ENCODE measurements at places on chromosomes 12 and 14.

DNA sequence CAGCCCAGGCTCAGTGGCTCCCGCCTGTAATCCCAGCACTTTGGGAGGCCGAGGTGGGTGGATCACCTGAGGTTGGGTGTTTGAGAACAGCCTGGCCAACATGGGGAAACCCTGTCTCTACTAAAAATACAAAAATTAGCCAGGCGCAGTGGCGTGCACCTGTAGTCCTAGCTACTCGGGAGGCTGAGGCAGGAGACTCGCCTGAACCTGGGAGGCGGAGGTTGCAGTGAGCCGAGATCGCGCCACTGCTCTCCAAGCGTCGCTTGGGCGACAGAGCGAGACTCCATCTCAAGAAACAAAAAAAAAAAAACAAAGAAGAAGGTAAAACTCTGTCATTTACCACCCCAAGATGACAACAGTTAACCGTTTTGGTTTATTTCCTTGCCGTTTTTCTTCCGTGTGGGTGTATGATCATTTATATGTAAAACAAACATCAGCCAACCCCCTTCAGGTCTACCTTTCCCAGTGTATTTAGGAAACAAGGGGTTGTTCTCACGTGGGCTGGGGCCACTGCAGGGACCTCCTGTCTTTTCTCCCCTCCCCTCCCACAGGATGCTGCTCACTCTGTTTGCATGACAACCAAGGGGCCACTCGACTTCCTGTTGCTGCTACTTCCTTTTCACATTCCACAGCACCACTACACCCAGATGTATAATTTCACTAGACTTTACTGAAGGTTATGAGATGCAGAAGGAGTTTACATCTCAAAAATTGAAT lies 13.6 kb downstream of the TTC9 start:
- peak; percentile 87 for DNase-seq
- no peaks in the 10 kb centered on the region for H3K36me3 ChIP-seq
- H3K4me3 ChIP-seq: peak overlapping the region; percentile 52
- no peaks in the 10 kb centered on the region for H3K27me3 ChIP-seq
- peak overlapping the region; percentile 82 for H3K27ac ChIP-seq
- peaks cover 42% of the 10 kb centered on the region for H3K4me1 ChIP-seq

- H3K27me3 ChIP-seq: peaks cover 5% of the 10 kb centered on the region
- H3K36me3 ChIP-seq: no peaks in the 10 kb centered on the region
- H3K4me3 ChIP-seq: no peak overlapping the region
These were observed 235.2 kb upstream of the CRY1 start for GRCh38 chr12:107328442-107329133.

GRCh38 chr14:43687921-43688320 lies 819.2 kb downstream of the FSCB start:
- H3K4me1 ChIP-seq: no peaks in the 10 kb centered on the region
- no peaks in the 10 kb centered on the region for H3K27me3 ChIP-seq
- no peak overlapping the region for H3K4me3 ChIP-seq
- H3K27ac ChIP-seq: no peak overlapping the region
- no peak for DNase-seq

GRCh38 chr12:97616946-97617345 lies 154.3 kb downstream of the RMST start:
- no peaks in the 10 kb centered on the region for H3K36me3 ChIP-seq
- DNase-seq: no peak
- H3K27ac ChIP-seq: no peak overlapping the region
- H3K4me1 ChIP-seq: no peaks in the 10 kb centered on the region

GRCh38 chr12:45220363-45220931 lies 4.6 kb downstream of the ANO6 start:
- no peak for DNase-seq
- no peaks in the 10 kb centered on the region for H3K36me3 ChIP-seq
- no peak overlapping the region for H3K27ac ChIP-seq
- no peaks in the 10 kb centered on the region for H3K27me3 ChIP-seq
- H3K4me3 ChIP-seq: no peak overlapping the region

- DNase-seq: peak; percentile 85
- no peak overlapping the region for H3K4me3 ChIP-seq
- peaks cover 16% of the 10 kb centered on the region for H3K36me3 ChIP-seq
- H3K4me1 ChIP-seq: peaks cover 9% of the 10 kb centered on the region
- no peaks in the 10 kb centered on the region for H3K27me3 ChIP-seq
- H3K27ac ChIP-seq: peak overlapping the region; percentile 55
These were observed 9.2 kb downstream of the PHB2 start for GRCh38 chr12:6961278-6961694.

GRCh38 chr12:26767865-26768264 lies 65.1 kb downstream of the ITPR2 start:
- no peak for DNase-seq
- H3K36me3 ChIP-seq: no peaks in the 10 kb centered on the region
- H3K27me3 ChIP-seq: no peaks in the 10 kb centered on the region
- H3K27ac ChIP-seq: no peak overlapping the region
- no peak overlapping the region for H3K4me3 ChIP-seq
- H3K4me1 ChIP-seq: no peaks in the 10 kb centered on the region

DNA sequence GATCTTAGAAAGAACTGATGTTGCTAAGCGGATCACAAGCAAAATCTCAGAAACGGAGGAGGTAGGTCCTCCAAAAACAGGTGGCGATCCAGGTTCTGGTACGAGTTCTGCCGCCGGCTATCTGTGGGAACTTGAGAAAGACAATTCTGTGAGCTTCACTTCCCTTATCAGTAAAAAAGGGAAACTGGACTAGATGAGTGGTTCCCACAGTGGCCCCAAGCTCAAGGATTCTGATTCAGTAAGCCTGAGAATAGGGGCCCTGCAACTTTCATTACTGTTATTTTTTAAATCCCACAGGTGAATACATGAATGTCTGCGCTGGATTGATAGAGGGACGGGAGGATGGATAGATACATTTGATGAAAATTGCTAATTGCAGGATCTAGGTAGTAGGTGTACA lies 160.2 kb downstream of the PPM1H start:
- H3K36me3 ChIP-seq: no peaks in the 10 kb centered on the region
- H3K4me3 ChIP-seq: no peak overlapping the region
- H3K27me3 ChIP-seq: no peaks in the 10 kb centered on the region
- H3K4me1 ChIP-seq: no peaks in the 10 kb centered on the region
- DNase-seq: no peak

DNA sequence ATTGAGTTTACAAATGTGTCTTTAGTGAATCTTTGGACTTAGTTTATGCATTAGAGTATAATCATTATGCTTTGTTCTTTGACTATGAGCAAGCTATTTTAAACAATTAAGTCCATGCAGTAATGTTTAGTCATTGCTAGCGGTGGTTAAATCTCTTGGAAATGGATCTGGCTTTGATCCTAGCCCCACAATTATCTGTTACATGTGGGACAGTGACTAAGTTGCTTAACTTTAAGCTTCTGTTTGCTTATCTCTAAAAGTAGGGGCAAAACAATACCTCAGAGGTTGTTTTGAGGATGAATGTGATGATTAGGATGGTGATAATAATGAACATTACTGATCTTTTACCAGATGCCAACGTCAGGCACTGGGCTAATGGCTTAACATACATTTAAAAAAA lies 124.2 kb downstream of the NPAS3 start:
- no peak for DNase-seq
- H3K4me1 ChIP-seq: no peaks in the 10 kb centered on the region
- no peak overlapping the region for H3K27ac ChIP-seq
- no peaks in the 10 kb centered on the region for H3K27me3 ChIP-seq
- H3K4me3 ChIP-seq: no peak overlapping the region

DNA sequence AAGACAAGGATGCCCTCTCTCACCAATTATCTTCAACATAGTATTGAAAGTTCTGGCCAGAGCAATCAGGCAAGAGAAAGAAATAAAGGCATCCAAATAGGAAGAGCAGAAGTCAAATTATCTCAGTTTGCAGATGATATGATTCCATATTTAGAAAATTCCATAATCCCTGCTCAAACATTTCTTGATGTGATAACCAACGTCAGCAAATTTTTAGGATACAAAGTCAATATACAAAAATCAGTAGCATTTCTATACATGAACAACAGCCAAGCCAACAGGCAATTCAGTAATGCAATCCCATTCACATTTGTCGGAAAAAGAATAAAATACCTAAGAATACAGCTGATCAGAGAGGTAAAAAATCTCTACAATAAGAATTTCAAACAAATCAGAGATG lies 969.7 kb upstream of the USP15 start:
- no peaks in the 10 kb centered on the region for H3K36me3 ChIP-seq
- no peak overlapping the region for H3K4me3 ChIP-seq
- no peak for DNase-seq
- H3K27me3 ChIP-seq: no peaks in the 10 kb centered on the region
- H3K4me1 ChIP-seq: no peaks in the 10 kb centered on the region

DNA sequence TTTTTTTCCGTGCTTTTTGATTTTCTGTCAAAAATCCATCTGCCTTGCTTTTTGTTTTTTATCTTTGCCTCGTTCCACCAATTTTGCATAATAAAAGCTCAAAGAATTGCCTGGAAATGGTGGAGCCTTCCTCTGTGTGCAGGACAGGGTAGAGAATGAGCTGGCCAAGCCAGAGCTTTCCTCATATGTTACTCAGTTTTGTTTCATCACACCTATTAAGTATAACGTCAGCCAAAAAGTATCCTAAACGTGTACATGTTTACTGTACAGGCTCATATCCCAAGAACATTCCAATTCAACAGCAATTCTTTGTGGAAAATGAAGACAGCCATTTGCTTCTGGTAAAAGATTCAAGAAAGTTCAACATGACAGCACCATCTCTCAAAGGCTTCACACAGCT lies 191.2 kb upstream of the LMNTD1 start:
- DNase-seq: no peak
- H3K4me1 ChIP-seq: no peaks in the 10 kb centered on the region
- H3K4me3 ChIP-seq: no peak overlapping the region
- H3K36me3 ChIP-seq: no peaks in the 10 kb centered on the region

DNA sequence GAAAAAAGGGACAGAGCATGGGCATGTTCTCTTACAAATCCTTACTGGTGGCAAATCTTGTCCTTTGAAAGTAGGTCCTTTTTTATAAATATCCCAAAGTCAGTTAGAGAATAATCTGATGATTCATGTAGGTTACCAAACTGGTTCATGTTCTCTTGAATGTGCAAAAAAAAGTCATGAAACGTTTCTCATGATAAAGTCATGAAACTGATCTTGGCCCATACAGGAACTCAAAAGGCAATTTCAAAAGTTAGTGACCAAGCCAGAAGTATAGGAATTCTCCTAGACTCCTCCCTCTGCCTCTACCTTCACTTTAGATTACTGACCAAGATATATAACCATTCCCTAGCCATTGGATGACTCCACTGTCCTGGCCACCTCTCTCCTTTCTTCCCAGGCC lies 27.3 kb upstream of the SPTSSA start:
- no peak overlapping the region for H3K4me3 ChIP-seq
- no peak overlapping the region for H3K27ac ChIP-seq
- no peaks in the 10 kb centered on the region for H3K4me1 ChIP-seq
- DNase-seq: no peak
- H3K36me3 ChIP-seq: no peaks in the 10 kb centered on the region

- H3K36me3 ChIP-seq: peaks cover 6% of the 10 kb centered on the region
- peak overlapping the region; percentile 81 for H3K27ac ChIP-seq
- H3K27me3 ChIP-seq: no peaks in the 10 kb centered on the region
- peak overlapping the region; percentile 75 for H3K4me3 ChIP-seq
- peak; percentile 88 for DNase-seq
These were observed 1.0 kb downstream of the ITFG2 start for GRCh38 chr12:2813214-2814185.

Measured in common myeloid progenitor, CD34-positive (primary cell).